ENCODE measurements at places on chromosomes 3 and 15.

- no peaks in the 10 kb centered on the region for H3K36me3 ChIP-seq
- DNase-seq = no peak
- no peak overlapping the region for H3K4me3 ChIP-seq
- peaks cover 4% of the 10 kb centered on the region for H3K4me1 ChIP-seq
- no peaks in the 10 kb centered on the region for H3K27me3 ChIP-seq
Measured at GRCh38 chr3:119769394-119770149, 12.3 kb upstream of the NR1I2 start.

DNA sequence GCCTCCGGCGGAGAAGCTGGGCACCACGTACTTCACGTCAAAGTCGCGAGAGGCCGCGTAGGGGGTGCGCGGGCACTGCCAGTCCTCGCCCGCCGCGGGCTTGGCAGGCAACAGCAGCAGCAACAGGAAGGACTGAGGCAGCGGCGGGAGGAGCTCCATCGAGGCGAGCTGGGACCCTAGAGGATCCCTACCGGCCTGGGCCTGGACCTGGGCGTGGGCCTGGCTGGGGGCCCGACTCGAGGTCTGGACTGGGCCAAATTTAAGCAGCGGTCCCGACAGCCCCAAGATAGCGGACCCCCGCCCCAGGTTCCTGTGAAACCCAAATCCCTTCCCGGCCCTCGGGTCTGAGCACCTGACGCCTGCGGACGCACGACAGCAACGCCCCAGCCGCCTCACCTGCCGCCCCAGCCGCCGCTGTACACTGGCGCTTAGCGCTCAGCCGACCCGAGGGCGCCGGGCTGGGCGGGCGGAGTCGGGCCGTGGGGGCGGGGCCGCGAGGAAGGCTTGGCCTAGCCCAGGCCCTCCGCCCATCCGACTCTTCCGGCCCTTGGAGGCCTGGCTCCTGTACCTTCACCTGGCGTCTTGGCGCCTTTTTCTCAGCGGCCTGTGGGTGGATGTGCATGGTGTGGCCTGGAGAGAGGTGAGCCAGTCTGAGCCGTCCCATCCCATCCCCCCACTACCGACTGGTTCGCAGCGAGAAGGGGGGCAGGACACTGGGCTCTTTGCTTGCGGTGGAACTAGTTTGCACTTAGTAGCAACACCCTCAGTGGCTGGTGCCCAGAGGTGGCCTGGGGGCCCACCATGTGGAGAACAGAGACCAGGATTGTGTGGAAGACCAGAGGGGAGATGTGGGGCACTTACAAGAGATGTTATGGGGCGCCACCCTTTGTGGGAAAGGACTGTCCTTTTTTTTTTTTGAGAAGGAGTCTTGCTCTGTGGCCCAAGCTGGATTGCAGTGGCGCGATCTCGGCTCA is at the start of gene MST1R:
Gene MST1R (minus strand): TSS at position 423 of the 974 bp plus-strand sequence. CDS start 264 bp downstream, at position 159.
- H3K27ac ChIP-seq = peak within 1 kb of the TSS; percentile 72
- peaks cover 48% of the 10 kb centered on the region for H3K4me1 ChIP-seq
- peak within 1 kb of the TSS; percentile 66 for H3K4me3 ChIP-seq

- no peaks in the 10 kb centered on the region for H3K4me1 ChIP-seq
- no peak overlapping the region for H3K27ac ChIP-seq
- DNase-seq = no peak
- no peak overlapping the region for H3K4me3 ChIP-seq
- H3K27me3 ChIP-seq = peaks cover 45% of the 10 kb centered on the region
Measured at GRCh38 chr15:79057050-79057449, 33.5 kb downstream of the RASGRF1 start.

GRCh38 chr15:100768501-100768931 is 111.1 kb upstream of the ALDH1A3 start:
- H3K27ac ChIP-seq = no peak overlapping the region
- H3K4me1 ChIP-seq = no peaks in the 10 kb centered on the region
- no peak for DNase-seq

- peaks cover 42% of the 10 kb centered on the region for H3K27me3 ChIP-seq
- peaks cover 42% of the 10 kb centered on the region for H3K4me1 ChIP-seq
- DNase-seq = no peak
- H3K36me3 ChIP-seq = no peaks in the 10 kb centered on the region
- H3K27ac ChIP-seq = no peak overlapping the region
Measured at GRCh38 chr3:126925411-126926171, 57.3 kb upstream of the PLXNA1 start.

GRCh38 chr15:58588096-58588495 is 156.3 kb downstream of the LIPC start:
- no peaks in the 10 kb centered on the region for H3K36me3 ChIP-seq
- H3K27ac ChIP-seq = no peak overlapping the region
- H3K4me3 ChIP-seq = no peak overlapping the region

- no peaks in the 10 kb centered on the region for H3K27me3 ChIP-seq
- peaks cover 96% of the 10 kb centered on the region for H3K4me1 ChIP-seq
- peak overlapping the region; percentile 90 for H3K27ac ChIP-seq
- no peaks in the 10 kb centered on the region for H3K36me3 ChIP-seq
- DNase-seq = no peak
- H3K4me3 ChIP-seq = no peak overlapping the region
Measured at GRCh38 chr15:47724346-47724745, 7.0 kb downstream of the SEMA6D start.

DNA sequence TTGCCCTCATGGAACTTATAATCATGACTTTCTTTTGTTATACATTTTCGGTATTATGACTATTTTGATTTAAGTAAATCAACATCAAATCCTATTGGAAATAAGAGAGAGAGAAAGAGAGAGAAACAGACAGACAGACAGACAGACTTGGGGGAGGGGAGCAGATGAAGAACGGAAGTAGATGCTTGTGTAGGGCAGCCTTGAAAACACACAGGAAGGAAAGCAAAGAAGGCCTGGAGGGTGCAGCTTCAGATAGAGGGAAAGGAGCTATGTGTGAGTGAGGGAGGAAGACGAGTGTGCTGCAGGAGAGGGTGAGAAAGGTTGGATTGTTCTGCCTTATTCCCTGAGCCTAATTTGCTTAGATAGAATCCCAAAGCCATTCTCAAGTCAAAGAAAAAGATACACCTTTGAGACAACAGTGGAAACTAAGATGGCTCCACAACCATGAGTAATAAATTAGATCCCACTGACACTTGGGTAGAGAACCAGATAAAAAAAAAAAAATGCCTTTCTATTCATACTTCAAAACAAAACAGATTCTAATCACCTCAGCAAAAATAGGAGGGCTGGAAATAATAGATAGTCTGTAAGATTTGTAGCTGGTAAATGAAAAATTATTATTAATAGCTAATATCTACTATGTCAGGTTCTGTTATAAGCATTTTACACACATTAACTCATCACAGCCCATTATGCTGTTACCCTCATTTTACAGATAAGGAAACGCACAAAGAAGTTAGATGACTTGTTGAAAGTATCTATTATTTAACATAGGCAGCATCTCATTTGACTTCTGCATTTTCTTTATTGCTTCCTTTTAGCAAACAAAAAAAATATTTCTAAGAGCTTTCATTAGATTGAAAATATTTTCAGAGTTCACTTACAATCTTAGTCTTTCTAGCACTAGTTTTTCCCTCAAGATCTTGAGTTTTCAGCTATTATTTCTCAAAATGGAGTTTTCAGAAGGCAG is 214.1 kb downstream of the TNIK start:
- H3K4me1 ChIP-seq = no peaks in the 10 kb centered on the region
- H3K4me3 ChIP-seq = no peak overlapping the region
- no peak for DNase-seq
- H3K27ac ChIP-seq = no peak overlapping the region
- no peaks in the 10 kb centered on the region for H3K36me3 ChIP-seq

DNA sequence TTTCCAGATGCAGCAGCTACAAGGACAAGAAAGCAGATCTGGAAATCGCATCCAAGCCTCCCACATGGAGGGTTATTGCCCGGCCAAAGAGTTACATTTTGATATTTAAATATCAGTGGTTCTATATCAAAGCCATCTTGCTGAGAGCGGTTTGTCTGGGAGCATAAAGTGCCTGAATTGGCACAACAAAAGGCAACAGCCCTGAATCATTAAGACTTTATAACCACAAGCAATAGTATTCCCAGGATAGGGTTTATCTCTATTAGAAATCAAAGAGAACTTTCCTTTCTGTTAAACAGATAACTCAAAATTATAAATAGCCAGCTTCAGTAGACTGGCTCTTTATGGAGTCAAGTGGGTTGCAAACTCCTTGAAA is 564.7 kb downstream of the ROBO1 start:
- no peak overlapping the region for H3K4me3 ChIP-seq
- no peak overlapping the region for H3K27ac ChIP-seq
- DNase-seq = no peak
- no peaks in the 10 kb centered on the region for H3K27me3 ChIP-seq
- no peaks in the 10 kb centered on the region for H3K36me3 ChIP-seq

GRCh38 chr15:68295014-68295805 is 17.7 kb downstream of the FEM1B start:
- peaks cover 19% of the 10 kb centered on the region for H3K36me3 ChIP-seq
- no peak for DNase-seq

- DNase-seq = no peak
- H3K36me3 ChIP-seq = no peaks in the 10 kb centered on the region
- H3K4me1 ChIP-seq = peaks cover 45% of the 10 kb centered on the region
- H3K27ac ChIP-seq = no peak overlapping the region
- H3K27me3 ChIP-seq = no peaks in the 10 kb centered on the region
Measured at GRCh38 chr3:195255571-195256501, 15.1 kb downstream of the XXYLT1 start.

DNA sequence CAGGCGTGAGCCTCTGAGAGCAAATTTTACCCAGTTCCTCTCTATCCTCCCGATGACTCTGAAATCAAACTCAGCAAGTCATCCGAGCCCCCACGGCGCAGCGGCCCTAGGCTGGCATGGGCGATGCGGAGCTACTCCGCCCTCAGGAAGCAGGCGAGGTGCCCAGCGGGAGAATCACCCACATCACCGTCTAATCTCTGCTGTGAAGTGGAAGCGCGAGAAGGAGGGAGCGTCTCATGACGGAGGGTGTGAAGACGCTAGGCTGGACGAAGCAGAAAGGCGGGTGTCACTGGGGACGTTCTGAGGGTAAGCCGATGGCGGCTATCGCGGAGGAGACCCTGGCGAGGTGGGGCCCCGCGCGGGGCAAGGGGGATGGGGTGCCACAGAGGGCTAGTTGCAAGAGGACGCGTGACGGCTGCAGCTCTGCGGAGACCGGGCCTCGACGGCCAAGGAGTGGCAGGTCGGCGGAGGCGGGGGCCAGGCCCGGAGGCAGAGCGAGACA is 9.1 kb upstream of the GNAI2 start:
- peak overlapping the region; percentile 87 for H3K27ac ChIP-seq
- DNase-seq = no peak
- H3K36me3 ChIP-seq = no peaks in the 10 kb centered on the region
- peak overlapping the region; percentile 76 for H3K4me3 ChIP-seq
- H3K4me1 ChIP-seq = peaks cover 26% of the 10 kb centered on the region

- H3K36me3 ChIP-seq = no peaks in the 10 kb centered on the region
- H3K27me3 ChIP-seq = no peaks in the 10 kb centered on the region
- DNase-seq = no peak
- no peak overlapping the region for H3K4me3 ChIP-seq
- H3K27ac ChIP-seq = no peak overlapping the region
Measured at GRCh38 chr15:90683371-90683770, 33.8 kb upstream of the BLM start.

DNA sequence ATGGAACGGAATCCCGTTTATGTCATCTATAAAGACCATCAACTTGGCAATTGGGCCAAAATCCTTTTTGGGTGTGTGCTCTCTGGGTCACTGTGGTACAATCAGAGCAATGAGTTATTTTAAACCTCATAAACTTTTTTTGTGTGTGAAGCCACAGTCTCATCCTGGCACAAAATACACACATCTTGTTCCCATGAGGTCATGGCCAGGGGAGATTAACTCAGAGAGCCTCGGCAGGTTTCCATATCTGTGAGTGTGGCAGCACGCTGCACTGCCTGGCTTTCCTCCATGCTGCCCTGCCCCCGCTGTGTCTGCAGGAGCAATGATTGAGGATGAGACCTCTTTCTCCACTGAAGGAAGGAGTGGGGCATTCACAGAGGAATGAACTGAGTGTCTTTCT is 54.0 kb upstream of the DLG1 start:
- no peak overlapping the region for H3K4me3 ChIP-seq
- peaks cover 53% of the 10 kb centered on the region for H3K4me1 ChIP-seq
- no peaks in the 10 kb centered on the region for H3K27me3 ChIP-seq
- peak; percentile 71 for DNase-seq

- H3K4me1 ChIP-seq = no peaks in the 10 kb centered on the region
- no peak for DNase-seq
- no peaks in the 10 kb centered on the region for H3K27me3 ChIP-seq
- no peaks in the 10 kb centered on the region for H3K36me3 ChIP-seq
- H3K27ac ChIP-seq = no peak overlapping the region
Measured at GRCh38 chr3:178526291-178526690, 9.9 kb upstream of the KCNMB2 start.
